ENCODE measurements at places on chromosomes 6 and 20. TPM values are rescaled to one million over a fixed set of nuclear protein-coding genes. Genes with fewer than 3 reads are reported as not detected.

DNA sequence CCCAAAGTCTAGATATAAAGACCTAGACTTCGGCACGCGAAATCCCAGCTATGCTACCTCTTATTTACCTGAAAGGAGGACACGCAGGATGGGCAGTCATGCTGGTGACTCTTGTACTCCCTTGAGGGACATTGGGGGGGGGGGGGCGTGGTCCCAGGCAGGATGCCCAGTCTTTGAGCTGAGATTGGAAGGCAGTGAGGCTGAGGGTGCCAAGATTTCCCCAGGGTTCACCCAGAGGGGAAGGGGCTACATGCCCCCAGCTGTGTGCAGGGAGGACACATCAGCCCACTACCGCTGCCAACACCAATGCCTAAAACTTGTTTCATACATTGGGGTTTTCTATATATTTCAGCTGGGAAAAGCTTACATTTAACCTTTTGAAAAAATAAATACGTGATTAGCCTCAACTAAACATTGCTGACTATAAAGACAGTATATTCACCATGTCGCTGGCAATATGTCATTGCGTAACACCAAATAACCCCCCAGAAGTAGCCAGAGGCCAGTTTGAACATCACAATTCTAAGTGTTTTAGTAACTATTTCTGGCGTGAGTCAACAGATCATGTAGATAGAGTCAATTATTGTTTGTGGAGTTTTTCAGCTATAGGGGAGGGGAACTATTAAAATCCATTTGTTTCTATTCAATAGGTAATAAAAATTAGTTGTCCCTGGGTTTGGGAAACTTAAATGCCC is 21.6 kb downstream of the MGME1 start:
- no peak for DNase-seq

- no peak for DNase-seq
Measured at GRCh38 chr6:148440016-148440415, 97.4 kb downstream of the SASH1 start.

- peak; percentile 59 for DNase-seq
Measured at GRCh38 chr6:163457637-163458561, 43.4 kb downstream of the QKI start.

GRCh38 chr6:10613077-10613476 is 81.3 kb downstream of the C6orf52 start:
- no peak for DNase-seq

GRCh38 chr6:25173951-25174474 is 105.2 kb upstream of the CARMIL1 start:
- peak; percentile 79 for DNase-seq

DNA sequence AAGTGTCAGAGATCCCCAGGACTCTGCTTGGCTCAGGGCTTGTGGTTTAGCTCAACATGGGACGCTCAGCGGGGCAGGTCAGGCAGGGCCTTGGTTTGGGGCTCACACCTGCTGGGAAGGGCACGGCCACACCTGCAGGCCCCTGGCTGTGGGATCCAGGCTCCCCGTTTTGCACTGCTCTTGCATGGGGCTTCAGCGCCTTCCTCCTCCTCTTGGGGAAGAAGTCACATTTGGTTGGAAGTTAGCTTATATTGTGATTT is 378.3 kb downstream of the CDH4 start:
- DNase-seq = no peak

GRCh38 chr6:66418906-66419305 is 711.9 kb upstream of the EYS start:
- DNase-seq = no peak

DNA sequence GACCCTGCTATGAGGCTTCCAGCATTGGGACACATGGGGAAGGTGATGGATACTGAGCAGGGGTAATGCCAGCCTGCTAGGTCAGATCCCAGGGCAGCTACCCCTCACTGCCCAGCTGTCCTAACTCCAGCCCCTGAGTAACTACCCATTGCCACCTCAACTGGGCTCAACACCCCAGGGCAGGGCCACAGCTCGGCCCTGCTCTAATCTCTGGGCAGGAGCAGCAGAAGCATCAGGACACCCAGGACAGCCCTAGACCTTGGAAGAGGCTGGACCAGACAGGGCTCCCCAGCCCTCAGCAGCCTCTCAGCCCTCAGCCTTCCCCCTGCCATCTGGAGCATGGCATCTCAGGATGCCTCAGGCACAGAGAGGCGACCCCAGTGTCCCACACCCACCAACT is 67.4 kb upstream of the TOP1 start:
- DNase-seq = no peak

DNA sequence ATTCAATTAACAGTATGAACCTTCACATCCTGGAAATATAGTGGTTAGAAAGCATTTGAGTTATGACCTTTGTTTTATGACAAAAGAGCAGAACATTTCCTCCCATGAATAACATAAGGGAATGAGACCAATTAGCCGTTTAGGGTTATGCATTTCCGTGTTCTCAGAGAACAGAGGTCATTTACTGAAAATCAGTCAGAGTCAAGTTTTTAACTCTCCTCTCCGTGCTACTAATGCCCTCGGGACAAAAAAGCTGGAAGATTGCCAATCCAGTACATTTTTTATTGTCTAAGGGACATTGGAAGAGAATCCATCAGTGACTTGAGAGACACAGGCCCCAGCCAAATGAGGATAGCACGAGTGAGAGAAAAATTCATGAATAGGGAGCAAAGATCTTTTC is 632.7 kb downstream of the RFPL4B start:
- DNase-seq = no peak

DNA sequence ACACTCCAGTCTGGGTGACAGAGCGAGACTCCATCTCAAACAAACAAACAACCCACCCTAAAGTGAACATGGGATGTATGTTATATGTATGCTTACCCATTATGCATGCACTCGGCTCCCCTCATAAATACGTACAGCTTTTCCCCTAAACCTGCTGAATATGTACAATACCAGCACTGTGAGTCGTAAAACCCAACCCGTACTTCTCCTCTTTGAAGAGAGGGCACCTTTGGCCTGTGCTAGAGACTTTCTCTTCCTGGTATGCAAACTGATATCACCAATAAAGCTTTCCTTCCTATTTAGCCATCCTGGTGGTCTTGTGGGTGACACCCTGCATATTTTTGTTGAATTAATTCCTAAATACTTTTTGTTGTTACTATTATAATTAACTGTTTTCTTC is 51.3 kb downstream of the VSTM2L start:
- no peak for DNase-seq

DNA sequence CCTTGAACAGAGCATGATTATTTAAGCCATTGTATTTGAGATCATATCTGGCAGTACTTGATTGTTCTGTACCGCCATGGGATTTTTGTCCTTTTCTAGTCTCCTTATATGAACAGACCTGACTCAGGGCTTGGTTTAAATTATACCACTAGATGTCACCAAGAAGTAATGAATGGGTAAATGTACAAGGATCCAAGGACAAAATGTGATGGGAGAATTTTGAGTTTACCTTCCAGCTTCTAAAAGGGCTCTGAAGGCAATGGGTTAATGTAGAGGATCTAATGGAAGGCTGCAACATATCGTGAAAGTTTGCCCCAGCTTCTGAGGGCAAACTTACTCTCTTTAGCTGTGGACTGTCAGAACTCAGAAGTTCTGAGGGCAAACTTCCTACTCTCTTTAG is 12.0 kb downstream of the RNF8 start:
- DNase-seq = no peak

DNA sequence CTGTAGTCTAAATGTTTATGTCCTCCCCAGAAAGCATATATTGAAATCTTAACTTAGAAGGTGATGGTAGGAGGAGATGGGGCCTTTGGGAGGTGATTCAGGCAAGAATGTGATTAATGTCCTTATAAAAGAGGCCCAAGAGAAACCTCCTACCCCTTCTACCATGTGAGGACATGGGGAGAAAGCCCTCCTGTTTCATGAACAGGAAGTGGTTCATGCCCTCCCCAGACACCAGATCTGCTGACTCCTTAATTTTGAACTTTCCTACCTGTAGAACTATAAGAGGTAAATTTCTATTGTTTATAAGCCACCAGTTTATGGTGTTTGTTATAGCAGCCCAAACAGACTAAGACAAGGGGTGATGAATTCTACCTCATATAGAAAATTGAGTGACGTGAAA is 8.7 kb upstream of the ECT2L start:
- no peak for DNase-seq

GRCh38 chr20:63568170-63568981 is 5.7 kb downstream of the HELZ2 start:
- DNase-seq = no peak

- peak; percentile 50 for DNase-seq
Measured at GRCh38 chr6:43878823-43879495, 108.9 kb downstream of the VEGFA start.

The SLC52A3 gene
- not detected for total RNA-seq

DNA sequence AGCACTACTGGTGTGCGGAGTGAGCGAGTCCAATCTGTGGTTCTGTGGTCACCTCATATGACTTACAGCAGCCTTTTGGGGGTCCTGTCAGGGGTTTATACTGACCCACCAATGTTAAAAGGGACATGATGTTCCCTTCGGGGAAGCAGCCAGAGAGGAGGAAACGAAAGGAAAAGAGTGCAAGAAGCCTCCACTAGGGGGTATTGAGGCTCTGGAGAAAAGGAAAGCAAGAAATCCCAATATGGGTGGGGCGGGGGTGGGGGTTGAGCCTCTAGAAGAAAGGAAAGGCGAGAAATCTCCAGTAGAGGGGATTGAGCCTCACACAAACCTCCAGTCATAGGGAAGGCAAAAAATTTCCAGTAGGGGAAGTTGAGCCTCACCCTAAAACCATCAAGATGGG is 249.3 kb upstream of the ECI2 start:
- DNase-seq = no peak

Data from H4 (cell line).